ENCODE measurements at places on chromosomes 11 and 22. TPM values are rescaled to one million over a fixed set of nuclear protein-coding genes. Genes with fewer than 3 reads are reported as not detected.

GRCh38 chr11:130397780-130398179 is 30.6 kb downstream of the ADAMTS8 start:
- DNase-seq: no peak

The MS4A6A gene
- 30.7 TPM for total RNA-seq

DNA sequence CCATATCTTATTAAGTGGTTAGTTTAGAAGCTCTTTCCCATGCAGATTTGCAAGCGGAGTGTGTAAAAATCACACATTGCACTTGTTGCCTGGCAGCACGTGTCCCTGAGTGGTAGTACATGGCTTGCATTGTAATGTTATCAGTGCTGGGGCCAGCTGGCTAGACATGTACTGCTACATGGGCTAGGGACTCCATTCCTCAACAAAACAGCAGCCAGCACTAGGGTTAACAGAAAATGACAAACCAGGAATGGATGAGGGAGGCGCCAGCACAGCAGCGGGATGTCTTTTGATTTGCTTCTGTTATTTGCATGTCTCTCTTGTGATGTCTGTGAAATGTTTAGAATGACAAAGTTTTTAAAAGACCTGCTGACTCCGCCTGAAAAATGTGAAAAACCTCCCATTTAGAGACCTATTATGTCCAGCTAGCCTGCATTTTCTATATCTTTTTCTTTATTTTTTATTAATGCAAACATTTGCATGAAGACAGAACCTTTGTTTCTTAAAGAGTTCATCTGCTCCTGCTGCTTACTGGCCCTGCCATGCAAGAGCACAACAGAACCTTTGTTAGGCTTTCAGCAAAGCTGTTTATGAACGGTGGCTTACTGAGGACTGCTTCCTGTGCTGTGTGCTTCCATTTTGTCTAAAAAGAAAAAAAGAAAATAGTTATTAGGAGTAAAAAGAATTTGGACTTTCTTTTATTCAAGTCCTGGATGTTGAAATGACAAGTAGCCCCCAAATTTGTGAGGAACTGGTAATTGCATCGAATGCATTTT is 40.7 kb downstream of the CSTPP1 start:
- no peak for DNase-seq

- DNase-seq: no peak
These were observed 689 bp upstream of the SART1 start for GRCh38 chr11:65960824-65961266.

- no peak for DNase-seq
These were observed 98.4 kb downstream of the CD44 start for GRCh38 chr11:35237351-35237750.

- peak; percentile 94 for DNase-seq
These were observed 679 bp upstream of the DPP3 start for GRCh38 chr11:66479394-66480116.

DNA sequence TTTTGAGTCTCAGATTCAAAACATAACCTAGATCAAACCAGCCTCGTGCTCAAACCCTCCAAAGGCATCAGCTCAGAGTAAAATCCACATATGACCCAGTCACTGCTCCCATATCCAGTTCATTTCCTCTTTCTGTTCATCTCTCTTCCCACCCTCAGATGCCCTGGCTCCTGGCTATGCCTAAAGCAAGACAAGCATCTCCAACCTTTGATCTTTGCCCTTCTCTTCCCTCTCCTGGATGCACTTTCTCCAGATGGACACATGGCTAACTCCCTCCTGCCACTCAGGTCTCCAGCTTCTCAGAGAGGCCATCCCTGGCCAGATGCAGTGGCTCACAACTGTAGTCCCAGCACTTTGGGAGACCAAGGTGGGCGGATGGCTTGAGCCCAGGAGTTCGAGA is 14.3 kb upstream of the CREB3L1 start:
- DNase-seq: no peak

- DNase-seq: no peak
These were observed 7.1 kb downstream of the TPCN2 start for GRCh38 chr11:69055598-69056516.

DNA sequence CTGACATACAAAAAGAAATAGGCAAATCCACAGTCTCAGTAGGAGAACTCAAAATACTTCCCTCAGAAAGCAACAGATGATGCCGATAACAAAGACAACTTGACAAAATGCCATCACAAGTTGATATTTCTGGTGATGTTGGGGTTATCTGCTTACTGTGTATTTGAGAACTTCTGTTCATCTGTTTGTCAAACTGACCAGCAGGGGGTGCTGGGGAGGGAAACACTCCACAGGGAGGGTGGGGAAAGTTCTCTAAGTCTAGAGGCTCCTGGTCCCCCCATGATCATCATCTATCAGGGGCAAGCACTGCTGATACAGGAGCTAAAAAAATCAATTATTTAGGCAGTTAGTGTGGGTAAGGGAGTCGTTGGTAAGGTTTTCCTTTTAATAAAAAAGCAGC is 19.2 kb downstream of the GLYATL1 start:
- DNase-seq: no peak

DNA sequence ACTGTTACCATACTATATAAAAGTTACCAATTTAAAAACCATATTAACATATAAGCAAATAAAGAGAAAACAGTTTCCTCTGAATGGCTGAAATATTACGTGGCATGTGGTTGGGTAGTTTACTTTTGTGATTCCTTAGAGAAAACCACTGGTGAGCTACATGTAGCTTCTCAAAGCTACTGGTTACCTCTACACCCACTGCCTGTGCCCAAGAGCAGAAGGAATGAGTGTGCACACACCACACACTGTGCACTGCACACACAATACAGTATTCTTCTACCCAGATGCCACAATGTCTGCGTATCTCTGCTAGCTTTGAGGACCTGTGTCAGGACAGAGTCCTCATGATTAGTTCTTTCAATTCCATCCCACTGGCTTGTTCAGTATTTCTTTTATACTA is 25.5 kb upstream of the YPEL1 start:
- DNase-seq: no peak

DNA sequence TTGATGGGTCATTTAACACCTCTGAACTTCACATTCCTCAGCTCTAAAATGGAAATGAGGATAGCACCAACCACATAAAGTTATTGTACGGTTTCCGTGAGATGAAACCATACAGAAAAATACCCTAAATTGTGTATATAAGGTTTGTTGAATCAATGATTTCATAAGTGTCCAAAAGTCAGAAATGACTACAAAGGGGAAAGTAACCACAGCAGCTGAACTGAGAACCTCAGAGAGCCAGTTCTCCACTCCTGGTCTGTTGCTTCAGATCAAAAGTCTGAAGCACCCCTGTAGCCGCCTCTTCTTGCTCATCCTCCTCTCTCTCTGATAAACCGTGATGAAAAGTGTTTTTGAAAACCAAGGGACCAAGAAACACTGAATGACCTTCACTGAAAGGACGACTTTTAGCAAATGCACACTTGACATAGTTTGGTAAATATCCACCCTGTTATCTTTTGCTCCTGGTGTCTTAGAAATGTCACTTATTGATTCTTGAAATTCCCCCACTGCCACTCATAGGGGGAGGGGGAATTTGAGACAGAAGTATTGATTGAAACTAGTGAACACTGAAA is 194.5 kb downstream of the NAV2 start:
- no peak for DNase-seq

DNA sequence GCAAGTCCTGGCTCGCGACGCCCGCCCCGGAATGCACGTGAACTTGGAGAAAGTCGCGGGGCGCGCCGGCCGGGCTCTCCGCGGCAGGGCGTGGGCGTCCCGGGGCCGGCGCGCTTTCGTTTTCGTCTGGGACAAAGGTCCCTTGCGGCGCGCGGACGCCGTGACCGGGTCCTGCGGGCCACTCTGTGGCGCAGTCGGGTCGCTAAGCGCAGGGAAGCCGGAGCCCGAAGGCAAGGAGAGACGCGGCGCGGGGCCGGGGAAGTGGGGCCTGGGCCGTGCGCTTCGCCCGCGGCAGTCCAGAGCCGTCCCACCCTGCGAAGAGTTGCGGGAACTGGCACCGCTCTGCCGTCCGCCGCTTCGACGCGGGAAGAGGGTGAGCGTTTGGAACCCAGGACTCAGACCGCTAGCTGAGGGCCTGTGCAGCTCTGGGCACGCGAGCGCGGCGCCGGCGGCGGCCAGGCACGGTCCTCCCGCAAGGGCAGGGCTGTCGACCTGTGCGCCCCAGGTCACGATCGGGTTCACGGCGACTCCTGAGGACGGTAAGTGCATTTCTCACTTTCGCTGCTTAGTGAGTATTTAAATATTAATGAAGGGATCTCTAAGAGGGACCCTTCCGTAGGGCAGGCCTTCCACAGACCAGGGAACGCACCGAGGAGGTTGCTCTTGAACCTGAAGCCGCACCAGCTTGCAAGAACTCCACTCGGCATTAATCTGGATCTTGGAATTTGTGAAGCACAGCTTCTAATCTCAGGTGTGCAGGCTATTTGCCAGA is 78.0 kb upstream of the PPARA start:
- DNase-seq: no peak

The CRYBB2 gene
- not detected for total RNA-seq

The UPK2 gene
- not detected for total RNA-seq

GRCh38 chr11:33725496-33725895 is 10.7 kb downstream of the CD59 start:
- no peak for DNase-seq

The FOLR2 gene
- total RNA-seq: 19.4 TPM

DNA sequence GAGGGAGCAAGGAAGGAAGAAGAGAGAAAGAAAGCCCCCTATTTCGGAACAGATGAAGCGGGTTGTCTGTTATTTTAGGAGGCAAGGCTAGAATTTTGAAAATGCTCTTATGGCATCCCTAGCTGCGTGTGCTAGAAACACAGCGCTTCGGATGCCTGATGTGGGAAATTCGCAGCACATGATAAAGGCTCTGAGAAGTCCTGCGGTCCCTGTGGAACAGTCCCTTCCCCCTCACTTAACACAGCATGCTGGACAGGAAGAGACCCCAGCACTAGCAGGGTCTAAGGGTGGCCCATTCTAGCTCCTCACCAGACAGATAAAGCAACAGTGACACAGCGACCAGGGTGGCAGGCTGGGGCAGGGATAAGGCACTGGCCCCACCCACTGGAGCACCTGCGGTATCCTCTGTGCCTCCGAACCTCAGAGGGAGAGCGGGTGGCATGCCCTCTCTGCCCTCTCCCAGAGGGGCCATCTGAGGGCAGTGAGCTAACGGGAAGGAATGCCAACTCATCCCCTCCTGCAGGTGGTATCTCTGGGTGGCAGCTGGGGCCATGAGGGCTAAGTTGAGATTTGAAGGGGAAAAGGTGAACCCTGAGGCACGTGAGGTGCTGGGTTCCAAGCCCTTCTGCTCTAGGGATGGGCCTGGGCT is 75.7 kb downstream of the SCUBE1 start:
- no peak for DNase-seq

The GAL gene
- total RNA-seq: 15.7 TPM

The GNAZ gene
- total RNA-seq: 11.3 TPM

The GAL3ST1 gene
- not detected for total RNA-seq

DNA sequence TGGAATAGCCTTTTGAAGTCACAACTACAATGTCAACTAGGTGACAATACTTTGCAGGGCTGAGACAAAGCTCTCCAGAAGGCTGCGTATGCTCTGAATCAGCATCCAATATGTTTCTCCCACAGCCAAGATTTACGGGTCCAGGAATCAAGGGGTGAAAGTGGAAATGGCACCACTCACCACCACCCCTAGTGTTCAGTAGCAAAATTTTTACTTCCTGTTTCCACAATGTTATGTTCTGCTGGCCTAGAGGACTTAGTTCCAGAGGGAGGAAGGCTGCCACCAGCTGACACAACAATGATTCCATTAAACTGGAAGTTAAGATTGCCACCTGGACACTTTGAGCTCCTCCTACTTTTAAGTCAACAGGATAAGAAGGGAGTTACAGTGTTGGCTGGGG is 68.5 kb upstream of the MPEG1 start:
- peak; percentile 27 for DNase-seq

DNA sequence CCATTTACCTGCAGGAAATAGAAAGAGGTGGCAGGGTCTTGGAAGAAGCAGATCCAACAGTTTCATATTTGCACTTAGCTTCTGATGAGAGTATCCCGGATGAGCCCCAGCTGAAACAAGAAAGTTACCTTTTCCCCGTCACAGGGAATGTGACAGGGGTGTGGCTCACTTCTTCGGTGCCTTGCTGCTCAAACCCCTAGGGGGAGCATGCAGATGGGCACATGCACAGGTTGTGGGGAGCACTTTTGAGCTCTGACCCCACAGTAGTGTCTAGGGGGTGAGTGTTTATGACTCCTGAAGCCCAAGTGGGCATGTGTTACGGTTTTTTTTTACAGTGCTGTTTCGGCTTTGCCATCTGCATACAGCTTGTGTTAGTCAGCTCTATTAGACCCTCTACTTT is 1221.0 kb downstream of the JRKL start:
- no peak for DNase-seq

DNA sequence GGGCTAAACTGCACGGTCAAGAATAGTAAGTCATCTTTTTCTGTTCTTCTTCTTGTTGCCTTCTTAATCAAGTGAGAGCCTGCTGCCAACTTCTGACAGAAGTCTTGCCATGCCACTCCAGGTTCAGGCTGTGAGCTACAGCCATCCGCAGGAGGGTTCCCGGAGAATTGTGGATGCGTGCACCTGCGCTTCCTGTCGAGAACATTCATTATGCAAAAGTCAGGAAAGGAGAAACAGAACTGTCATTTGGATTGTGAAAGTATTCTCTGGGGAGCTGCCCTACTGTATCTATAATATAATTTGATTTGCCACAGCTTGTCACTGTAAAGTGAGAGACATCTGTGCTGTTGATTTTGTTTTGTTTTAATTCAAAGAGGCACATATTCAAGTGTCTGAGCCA is 12.3 kb downstream of the IL17RA start:
- DNase-seq: no peak

DNA sequence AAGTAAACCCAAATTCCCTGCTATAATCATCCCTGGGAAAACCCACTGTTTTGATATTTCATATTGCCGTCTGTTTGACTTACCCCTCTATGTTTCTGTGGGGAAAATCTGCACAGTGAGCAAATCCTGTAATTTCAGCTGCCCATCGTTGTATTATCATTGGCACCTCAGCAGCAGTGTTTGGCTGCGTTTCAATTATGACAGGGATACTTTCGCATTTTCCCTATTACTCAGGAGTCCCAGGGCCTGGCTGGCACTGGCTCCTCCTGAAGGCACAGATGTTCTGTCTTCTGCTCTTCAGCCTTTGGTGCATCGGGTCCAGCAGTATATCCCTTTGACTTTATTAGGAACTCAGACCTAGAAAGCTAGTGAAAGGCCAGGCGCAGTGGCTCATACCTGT is 12.2 kb upstream of the MMP12 start:
- no peak for DNase-seq

The PHRF1 gene
- 26.0 TPM for total RNA-seq

- no peak for DNase-seq
These were observed 7.7 kb downstream of the RIN1 start for GRCh38 chr11:66328302-66329144.

- no peak for DNase-seq
These were observed 1.7 kb upstream of the OR9G4 start for GRCh38 chr11:56750190-56750589.

DNA sequence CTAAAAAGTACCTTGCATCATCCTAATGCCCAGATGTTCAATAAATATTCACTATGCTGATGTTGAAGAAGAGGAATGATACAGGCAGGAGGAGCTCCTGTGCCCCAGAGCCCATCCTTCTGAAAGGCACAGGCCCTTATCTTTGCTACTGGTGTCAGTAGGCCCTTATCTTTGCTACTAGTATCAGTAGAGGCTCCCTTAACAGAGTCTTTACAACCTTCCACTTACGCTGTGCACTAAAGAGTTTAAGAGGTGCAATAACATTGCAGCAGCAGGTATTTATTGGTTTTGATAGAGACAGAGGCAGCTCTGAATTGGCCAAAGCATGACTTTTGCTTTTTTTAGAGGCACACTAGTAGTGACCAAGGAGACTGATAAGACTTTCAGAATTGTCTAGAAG is 174.4 kb downstream of the TENM4 start:
- no peak for DNase-seq

The ACR gene
- not detected for total RNA-seq
